BJ (cell line): ENCODE measurements at places on chromosomes 7 and 10.

DNA sequence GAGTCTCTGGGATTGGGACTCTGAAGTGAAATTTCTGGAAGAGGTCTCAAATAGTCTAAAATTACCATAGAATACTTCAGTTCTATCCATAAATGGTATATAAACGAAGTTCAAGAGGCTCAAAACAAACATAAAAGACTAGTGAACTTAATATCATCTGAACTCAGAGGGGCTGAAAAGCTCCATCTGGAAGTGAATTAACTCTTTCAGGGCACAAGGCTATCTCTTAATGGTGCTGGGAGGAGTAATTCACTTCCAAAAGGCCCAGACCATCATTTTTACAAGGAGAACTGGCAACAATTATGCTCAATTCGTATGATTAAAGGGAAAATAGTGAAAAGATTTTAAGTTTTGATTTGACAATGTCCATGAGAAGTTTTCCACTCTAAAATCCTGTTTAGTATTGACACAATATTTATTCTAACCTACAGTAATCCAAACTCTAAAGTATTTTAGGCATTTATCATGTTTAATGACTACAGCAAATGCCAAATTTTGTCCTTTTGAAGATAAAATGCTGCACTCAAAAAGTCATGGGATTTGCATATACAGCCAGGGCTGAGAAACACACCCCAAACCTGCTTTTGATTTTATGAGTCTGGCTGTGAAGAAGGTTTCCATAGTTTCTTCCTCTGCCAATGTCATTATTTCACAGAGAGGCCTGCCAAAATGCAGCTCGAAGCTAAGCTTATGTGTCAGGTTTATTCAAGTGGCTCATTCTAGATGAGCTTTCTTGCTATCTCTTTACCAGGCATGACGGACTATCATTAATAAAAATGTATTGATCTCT, 143.9 kb downstream of the HIBADH start:
- DNase-seq, result no peak

DNA sequence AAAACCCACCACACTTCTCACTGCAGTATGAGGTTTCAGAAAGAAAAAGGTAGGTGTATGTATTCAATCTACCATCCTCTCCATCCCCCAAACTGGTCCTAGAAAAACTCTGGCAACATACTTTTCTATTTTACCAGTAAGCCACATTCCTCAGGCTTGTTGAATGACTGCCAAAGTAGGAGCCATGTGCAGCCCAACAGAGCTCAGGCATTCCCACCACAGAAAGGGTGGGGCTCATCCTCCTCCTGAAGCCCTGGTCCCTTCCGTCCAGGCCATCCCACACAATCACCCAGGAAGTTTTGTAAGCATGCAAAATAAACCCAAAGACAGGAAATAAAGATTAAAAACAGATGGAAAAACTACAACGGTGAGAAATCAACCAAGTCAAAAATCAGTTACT, 57.2 kb downstream of the MAD1L1 start:
- DNase-seq, result peak; percentile 96

DNA sequence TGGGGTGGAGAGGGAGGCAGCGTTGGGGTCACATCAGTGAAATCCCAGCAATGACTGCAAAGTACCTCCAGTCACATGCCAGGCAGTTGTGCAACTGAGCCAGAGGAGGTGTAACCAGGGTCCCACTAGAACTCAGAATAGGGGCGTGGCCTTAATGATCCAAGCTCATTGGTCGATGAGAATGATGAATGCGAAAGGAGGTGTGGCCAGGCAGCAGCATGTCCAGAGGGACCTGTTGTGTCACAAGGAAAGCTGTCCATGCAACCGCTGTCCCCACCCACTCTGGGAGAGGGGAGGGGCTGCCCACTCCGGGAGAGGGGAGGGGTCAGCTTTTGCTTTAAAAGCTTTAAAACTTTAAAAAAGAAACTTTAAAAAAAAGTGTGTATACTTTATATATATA, 25.3 kb upstream of the MTPAP start:
- no peak for DNase-seq

DNA sequence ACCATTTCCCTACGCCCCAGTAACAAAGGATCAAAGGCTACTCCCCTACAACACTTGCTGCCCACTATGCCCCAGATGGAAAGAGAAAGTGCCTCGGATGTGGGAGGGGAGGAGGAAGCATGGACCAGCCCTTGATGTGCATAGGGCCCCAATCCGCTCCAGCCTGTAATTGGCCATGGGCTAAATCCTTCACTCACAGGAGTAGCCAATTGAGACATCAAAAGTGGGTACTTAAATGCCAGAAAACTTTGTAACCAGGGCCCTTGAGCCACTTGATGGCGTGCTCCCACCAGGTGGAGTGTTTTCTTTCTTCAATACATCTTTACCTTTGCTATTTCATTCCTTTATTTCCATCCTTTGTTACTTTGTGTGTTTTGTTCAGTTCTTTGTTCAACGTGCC, 500.5 kb upstream of the LRRN3 start:
- DNase-seq, result no peak

DNA sequence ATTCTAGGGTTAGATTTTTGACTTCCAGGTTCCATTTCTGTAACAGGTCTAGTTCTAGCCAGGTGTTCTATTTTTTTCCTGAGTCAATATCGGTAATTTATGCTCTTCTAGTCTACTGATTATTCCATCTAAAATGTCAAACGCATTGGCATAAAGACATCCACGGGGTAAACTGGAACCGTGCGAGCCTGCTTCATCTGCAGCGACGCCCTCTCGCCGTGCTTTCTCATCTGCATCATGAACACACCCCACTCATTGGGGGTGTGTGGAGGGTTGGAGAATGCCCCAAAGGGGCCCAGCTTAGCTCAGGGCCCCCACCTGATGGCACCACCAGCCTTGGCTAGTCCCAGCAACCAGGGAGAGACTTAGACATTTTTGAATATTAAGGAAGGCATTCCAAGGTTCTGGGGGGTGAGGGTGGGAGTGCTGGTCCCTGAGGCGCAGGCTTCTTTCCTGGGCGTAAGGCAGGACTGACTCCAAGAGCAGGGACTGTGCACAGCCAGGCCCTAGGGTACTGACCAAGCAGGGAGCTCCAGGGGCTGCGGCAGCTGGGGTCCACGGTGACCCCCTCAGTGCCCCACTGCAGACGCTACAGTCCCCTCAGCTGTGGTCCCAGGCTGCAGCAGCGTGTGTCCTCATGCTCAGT, 12.9 kb upstream of the CRYGN start:
- DNase-seq, result no peak

DNA sequence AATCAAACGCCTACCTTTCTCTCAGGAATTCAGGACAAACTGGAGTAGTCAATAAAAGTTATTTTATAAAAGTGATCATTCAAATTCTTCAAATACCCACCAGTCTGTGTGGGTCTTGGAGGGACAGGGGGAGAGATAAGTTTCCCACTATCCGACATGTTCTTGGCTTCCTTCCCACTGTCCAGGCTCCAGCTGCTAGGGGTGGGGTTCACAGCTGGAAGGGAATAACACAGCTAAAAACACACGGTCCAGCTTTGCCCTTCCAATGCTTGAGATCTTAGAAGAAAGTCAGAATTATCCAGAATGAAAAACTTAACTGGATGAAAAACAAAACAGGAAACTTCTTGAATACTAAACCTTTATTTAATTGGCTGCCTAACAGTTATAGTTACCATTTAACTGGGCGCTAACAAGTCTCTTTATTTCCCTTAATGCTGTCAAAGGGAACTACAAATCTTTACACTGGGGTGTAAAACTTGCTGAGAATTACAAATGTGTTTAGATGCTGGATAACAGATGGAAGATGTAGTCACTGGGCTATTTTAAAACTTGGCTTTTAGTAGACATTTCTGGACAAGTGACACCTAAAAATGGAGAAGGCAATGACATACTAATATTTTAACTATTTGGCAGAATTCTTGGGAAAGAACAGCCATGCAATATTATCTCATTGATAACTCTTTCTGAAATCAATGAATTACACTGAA, 172.8 kb upstream of the IMMP2L start:
- DNase-seq, result no peak

DNA sequence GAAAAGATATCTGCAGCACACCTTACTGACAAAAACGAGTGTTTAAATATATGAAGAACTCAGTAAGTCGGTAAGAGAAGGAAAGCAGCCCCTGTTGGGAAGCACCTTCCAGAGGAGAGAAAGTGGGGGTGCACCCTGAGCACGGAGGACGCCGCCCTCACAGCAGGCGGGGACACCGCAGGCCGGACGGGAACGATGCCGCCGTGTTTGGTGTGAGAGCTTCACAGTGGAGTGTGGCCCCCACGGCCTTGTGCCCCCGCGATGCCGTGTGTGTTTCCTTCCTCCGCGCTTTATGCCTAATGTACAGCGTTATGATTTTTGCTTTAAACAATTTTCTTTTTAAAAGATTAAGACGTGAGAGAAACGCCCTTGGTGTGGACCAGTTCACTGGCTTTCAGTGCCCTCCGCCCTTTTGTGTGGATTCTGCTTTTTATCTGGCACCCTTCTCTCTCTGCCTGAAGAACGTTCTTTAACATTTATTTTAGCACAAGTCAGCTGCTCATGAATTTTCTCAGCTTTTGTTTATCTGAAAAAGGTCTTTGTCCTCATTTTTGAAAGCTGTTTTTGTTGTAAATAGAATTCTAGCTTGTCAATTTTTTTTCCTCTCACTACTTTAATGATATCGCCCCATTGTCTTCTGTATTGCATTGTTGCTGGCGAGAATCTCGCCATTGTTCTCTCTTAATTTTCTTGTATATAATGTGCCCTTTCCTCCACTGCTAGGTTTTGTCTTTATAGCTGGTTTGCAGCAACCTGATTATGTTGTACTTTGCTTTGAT, 110.7 kb downstream of the INPP5A start:
- DNase-seq, result no peak

GRCh38 chr7:80581486-80582260, 56.8 kb upstream of the CD36 start:
- DNase-seq, result no peak

GRCh38 chr10:86313621-86314041, 53.0 kb downstream of the GRID1 start:
- no peak for DNase-seq

GRCh38 chr7:20407585-20408466, 77.1 kb downstream of the ITGB8 start:
- peak; percentile 22 for DNase-seq

GRCh38 chr10:27285093-27285492, 44.5 kb upstream of the ACBD5 start:
- DNase-seq, result no peak

GRCh38 chr7:147279964-147280374, 1163.4 kb downstream of the CNTNAP2 start:
- DNase-seq, result no peak

DNA sequence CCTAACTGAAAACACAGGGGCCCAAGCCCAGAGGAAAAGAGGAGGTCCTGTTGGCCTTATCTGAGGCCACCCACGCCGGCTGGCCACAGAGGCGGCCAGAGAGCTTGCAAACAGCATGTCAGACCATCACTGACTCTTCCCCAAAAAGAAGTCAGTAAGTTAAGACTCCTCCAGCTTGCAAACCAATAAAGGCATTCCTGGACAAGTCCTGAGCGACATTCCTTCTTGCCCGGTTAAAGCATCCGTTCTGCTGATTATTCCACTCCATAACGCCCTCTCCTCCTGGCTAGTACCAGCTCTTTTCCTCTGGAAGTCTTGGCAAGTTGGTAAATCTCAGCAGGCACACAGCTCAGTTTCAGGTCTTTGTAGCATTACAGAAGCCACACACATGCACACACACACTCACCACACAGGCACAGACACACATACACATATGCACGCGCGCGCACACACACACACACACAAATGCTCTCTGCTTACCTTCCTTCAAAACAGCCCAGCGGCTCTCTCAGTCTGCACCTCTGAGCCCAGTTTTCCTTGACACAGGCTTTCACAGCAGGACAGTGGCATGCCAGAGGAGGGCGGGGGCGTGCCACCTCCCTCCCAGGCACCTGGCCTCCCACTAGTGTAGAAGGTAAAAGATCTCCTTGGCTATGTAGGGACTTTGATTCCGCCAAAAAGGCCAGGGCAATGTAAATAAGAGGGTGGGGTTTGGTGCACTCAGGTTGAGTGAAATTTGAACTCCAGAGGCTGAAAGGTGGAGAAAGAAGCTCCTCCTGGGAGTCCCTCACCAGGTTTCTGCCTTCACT, 201.4 kb downstream of the TNS3 start:
- no peak for DNase-seq

DNA sequence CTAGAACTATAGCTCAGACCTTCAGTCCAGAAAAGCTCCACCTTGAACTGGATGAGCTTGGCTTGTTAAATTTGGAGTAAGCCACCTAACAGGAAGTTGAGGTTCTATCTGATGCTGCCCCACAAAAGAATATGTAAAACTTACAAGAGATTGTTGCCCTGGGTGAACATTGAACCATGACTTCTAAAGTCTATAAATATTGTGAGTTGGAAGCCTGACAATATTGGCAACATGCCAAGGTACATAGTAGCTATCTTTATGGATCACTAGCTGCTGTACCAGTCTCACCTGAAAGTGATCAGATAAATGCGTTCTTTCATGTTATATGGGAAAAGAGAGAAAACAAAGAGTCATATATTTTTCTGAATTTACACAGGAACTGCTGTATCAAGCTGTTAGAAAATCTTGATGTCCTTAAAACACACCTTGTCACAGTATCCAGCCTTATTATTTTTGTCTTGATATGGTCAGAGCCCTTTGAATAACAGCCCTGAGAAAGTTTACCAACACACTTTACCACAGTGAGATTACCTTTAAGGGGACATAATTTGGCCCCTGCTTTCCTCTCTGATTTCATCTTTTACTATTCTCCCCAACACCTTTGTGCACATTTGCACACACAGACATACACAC, 92.0 kb downstream of the LSMEM1 start:
- no peak for DNase-seq

GRCh38 chr10:116538456-116538855, 7.3 kb upstream of the PNLIP start:
- no peak for DNase-seq

GRCh38 chr10:97531401-97531986, 32.8 kb downstream of the UBTD1 start:
- DNase-seq, result no peak

GRCh38 chr10:593901-594457, 95.5 kb downstream of the DIP2C start:
- DNase-seq, result no peak

DNA sequence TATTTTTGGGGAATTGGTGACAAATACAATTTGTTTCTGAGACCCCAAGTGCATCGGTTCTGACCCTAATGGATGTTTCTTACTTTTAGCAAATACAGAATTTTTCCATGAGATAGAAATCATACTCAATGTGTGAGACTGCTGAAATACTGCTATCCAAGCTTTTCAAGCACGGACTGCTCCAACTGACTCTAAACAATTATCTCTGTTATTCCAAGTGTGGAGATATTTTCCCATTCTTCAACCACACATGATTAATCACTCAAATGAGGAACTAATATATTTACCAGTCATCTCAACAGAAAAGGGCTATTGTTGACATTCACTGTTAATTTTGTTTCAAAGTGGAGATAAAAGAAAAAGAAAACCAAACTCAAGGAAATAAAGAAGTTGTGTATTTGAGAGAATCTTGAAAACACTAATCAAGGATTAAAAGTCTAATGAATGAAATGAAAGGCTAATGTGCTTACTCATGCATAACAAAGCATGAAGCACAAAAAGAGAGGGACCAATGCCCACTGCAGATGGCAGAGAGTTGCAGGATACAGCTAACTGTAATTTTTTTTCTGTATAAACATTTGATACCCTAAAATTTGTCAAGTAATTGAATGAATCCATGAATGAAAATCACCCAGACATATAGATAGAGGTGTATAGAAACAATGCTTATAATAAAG, 423.6 kb downstream of the DGKB start:
- no peak for DNase-seq
